ENCODE measurements at places on chromosomes 2 and 18.

- DNase-seq, result no peak
Observed at GRCh38 chr2:186159101-186159500, 327.0 kb upstream of the ZC3H15 start.

- peak; percentile 93 for DNase-seq
Observed at GRCh38 chr2:36456227-36457175, 100.9 kb downstream of the CRIM1 start.

GRCh38 chr2:172090044-172090961, 5.0 kb downstream of the DLX1 start:
- DNase-seq, result no peak

DNA sequence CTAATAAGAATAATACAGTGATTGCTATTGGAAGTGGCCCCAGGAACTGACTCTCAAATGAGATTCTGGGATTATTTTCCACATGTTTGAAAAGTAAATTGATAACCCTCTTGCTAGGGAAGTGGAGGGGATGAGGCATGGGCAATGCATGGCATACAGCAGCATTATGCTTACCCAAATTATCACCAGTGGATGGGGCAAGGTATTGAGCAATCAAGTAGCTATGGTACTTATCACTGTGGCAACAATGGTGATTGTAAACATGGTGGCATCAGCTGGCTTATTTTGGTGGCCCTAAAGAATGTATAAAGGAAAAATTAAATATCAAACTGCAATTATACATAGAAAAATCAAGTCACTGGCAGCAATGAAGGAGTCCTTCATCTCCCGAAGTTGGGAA, 155.1 kb downstream of the FIGN start:
- DNase-seq, result no peak

DNA sequence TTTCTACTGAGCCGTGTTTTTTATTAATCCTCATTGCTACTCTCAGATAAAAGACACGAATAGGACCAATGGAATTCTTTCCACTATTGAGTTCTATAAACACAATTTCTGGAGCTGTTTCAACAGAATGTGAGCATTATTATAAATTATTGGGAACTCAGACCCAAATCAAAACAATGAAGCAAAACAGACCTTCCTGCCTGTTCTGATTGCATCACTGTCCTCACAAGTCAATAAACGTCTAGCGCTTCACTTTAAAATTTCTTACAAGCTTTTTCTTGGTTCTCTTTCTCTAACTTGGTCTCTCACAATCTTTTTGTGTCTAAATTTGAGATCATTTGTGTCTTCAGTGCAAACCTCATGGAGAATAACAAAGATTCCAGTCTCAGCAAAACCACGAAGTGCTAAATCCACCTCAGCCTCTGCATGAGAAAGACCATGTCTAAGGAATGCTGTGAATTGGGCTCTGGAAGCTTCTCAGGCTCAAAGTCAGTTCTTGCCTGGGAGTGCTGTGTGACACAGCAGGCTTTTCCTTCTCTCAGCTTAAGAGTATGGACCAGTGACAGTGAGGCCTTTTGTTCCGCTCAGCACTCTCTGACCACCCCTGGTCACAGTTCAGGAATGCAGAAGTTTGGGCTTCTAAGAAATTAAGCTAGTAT, 22.8 kb downstream of the ARHGAP28 start:
- DNase-seq, result no peak

- DNase-seq, result peak; percentile 93
Observed at GRCh38 chr2:230666885-230667712, 45.5 kb upstream of the CAB39 start.

DNA sequence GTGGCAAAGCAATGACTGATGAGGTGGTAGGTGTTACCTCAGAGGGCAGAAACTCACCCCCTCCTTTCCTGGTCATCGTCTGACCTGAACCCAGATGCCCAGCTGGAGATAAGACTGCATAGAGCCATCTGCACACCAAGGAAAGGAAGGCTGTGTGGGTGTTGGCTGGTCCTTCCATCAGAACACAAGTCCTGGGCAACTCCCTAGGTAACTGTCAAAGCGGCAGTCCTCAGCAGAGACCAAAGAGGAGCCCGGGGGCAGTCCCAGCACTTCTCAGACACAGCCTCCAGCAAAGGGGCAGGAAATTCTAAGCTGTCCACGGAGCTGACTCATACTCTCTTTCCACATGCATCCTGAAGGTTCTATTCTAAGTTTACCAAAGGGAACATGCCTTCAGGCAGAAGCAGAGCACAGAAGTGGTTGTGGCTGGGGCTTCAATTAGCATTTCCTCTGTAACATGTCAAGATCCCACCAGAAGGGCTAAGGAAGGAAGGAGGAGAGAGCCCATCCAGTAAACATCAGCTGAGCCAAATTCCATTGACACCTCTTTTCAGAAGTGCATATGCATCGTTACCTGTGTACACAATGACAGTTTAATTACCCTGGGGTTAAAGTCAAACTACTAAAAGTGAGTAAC, 54.7 kb downstream of the SPRED2 start:
- peak; percentile 76 for DNase-seq

DNA sequence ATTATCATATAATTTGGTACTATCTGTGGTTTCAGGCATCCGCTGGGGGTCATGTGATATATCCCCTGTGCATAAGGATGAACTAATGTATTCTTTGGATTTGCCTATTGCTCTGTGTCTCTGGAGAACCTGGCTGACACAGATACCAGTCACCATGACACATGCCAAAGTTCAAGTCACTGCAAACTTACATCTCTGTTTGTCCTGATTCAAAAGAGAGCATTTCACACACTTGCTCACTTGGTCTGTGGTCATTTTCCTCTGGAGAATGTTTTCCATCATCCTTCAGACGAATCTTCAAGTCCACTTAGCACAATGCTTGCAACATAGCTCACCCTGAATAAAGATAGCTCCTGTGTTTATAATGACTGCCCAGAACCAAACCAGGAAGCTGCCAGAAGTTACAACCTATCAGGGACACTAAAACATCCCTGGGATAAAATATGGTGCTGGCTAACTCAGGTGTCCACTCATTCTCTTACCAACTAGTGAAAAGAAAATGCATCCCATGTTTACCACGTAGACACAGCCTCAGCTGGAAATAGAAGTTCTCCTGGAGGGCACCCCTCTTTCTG, 18.1 kb downstream of the SULT1C3 start:
- DNase-seq, result no peak

DNA sequence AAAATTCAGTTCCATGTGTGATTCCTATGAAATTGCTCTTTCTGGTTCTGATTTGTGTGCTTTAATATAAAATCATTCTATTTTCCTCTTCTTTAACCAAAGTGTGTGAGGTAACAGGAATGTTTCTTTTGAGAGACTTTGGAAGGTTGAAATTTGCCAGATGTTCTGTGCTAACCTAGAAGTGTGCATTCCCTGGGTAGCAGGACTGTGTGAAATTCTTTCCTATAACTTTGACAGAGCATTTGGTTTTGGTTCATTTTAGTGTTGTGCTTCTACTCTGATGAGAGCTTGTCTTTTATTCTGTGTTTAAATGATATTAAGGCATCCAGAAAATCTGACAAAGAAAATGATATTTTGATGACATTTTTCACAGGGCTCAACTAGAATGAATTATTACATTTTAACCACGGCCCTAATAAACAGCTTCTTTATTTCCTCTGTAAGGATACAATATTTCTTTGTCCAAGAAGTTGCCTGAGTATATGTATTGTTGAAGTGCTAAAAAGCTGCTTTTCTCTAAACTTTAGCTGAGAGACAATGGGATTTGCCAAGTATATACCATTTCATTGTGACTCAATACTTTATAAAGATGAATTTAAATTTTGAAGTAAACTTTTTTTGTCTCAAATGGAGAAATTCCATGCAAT, 34.7 kb upstream of the DLX1 start:
- DNase-seq, result no peak

GRCh38 chr18:72273025-72273424, 271.1 kb downstream of the CBLN2 start:
- DNase-seq, result no peak

DNA sequence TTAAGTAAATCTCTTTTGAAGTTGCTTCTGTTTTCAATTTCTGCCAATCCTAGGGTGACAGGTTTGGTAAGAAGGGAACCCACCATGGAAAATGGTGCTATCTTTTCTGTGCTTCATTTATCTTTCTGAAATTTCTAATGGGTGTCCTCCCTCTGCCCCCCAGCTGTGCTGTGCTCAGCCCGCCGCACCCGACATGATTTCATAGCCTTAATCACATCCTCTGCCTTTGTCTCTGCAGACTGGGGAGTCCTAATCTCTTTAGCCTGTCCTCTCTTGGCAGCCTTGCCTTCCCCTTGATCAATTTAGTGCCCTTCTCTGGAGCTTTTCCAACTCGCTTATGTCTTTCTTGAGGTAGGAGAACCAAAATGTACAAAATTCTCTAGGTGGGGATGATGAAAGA, 49.3 kb downstream of the DNMT3A start:
- no peak for DNase-seq

DNA sequence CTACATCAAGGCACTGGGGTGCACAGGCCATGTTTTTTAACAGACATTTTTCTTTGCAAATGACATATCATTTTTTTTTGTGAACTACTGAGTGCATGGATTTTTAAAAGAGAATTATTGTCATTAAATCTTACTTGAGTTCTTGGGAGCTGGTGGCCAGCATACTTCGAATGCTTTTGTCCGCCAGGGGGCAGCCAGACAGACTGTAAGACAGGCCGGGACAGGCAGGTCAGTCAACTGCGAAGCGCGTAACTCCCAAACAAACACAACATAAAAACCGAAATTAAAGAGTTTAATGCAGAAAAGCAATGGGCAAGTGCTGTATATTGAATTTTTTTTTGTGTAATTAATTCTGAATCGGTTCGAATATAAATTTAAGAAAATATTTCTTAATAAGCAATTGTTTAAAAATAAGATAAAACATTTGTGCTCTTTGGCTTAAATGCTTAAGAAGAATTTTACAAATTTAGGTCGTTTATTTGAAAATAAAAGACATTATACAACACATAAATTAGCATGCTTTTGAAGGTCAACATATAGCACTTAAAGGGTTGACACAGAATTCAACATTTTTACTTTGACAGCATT, 142.2 kb upstream of the PXDN start:
- DNase-seq, result peak; percentile 47

GRCh38 chr2:33810046-33810835, 211.1 kb upstream of the FAM98A start:
- DNase-seq, result no peak

DNA sequence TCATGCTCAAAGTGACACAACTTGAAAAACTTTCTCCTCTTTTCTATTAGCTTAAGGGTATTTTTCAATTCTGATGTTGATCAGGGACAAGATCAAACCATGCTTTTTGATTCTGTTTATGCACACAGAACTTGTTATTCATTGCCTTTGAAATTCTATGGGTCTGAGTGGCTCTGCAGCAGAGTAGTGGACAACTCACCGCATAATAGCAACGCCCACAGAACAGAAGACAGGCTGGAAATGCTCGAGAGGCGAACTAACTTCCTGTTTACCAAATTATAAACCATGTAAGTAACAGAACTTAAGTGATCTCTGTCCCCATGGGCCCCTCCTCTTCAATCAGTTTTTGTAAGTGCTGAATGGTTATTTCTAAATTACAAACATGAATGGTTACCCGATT, 131.2 kb downstream of the CBLN2 start:
- no peak for DNase-seq

DNA sequence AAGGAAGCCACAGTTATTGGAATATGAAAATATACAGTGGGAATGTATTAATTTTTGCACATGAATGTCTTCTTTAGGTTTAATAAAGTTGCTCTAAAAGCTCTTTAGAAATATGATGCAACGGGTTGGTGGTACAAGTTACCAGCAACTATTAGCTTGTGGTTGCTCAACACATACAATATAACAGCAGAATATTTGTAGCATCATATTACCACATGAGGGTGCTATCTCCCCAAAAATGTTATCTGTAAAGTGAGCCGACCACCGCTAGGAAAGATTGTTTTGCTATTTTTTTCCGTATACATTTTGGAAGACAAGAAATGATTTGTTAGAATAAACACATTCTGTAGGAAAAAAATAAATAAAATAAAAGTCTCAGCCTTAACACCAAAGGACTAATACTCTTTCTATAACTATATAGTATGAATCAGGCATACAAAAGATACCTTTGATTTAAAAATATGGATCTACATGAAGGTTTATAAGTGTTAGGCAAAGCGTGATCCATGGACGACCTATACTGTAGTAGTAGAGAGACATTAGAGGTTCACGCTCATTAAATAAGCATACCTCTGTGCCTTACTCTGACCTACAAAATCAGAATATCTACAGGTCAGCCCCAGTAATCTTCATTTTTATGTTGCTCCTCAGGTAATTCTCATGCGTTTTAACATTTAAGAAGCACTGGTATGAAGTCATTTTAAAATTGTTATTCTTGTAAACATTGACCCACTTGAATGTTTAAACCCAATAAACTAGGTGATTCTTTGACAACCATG, 1110.6 kb upstream of the ACVR2A start:
- DNase-seq, result peak; percentile 6

DNA sequence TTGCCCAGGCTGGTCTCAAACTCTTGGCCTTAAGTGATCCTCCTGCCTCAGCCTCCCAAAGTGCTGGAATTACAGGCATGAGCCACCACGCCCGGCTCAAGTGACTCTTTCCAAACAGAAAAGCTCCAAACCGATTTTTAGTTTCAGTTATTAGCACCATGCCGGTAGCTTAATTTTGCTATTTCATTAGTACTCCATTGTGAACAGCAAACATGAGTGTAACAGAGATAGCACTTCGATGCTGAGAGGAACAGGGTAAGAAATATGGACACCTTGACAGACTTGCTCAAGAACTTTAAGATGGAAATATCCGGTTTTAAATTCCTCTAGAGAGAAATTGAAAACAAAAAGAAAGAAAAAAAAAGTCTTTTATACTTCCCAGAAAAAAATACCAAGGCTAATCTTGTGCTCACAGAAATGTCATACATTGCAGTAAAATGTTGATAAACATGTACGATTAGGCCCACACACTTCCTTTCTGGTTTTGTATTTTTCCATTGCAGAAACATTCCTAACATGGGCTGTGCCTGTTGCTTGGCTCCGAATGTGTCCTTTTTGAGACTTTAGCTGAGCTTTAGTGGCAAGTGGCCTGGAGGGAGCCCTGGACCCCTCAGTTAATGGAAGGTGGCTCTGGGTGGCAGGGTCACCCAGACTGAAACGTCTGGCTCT, 18.3 kb downstream of the FHL2 start:
- no peak for DNase-seq

DNA sequence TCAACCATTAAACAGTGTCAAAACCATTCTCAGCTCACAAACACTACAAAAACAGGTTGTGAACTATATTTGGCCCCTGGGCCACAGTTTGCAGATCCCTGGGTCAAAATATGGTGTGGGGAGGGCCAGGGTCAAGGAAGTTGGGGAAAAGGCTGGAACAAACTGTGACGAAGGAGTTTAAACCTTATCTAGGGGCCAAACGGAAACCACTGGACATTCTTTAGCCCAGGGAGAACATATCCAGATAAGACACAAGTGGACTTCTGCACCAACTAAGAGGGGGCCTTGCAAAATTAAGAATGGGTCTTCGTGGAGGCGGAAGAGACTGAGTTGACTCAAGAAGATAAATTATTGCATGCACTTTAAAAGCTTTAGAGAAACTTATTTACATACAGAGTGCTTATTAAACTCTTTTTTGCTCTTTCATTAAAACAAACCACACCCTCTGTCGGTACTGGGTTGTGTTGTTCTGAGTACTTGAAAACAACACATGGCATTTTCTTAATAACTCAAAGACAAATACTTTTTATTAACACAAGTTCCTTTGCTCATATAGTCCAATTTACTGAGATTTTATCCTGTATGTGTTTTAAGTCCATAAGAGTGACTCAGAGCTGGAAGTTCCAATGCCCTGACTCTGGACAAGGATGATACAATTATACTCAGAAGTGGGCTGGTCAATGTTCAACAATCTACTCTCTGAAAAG, 5.3 kb upstream of the ASAP2 start:
- DNase-seq, result no peak
